NCI-H1436 (cell line): ENCODE measurements at places on chromosomes 6 and 20.

- peak; percentile 45 for DNase-seq
Measured at GRCh38 chr6:122730775-122731386, 48.6 kb upstream of the FABP7 start.

GRCh38 chr6:138455746-138456400 lies 43.4 kb downstream of the NHSL1 start:
- no peak for DNase-seq

DNA sequence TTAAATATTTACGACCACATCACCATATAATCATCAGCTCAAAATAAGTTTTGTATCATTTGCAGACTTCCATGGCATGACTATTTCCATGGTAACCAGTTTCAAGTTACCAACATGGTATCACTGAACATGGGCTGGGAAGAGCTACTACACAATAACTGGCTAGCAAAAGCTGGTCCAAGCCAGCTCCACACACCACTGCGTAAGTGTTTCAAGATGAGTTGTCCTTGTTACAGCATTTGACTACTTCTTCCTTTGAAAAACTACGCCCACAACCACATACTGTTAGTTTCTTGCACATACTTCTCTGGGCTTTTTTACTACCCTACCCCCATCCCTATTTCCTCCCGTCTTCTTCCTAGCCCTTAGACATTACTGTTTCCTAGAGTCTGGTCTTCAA lies 8.5 kb downstream of the CD164 start:
- no peak for DNase-seq

DNA sequence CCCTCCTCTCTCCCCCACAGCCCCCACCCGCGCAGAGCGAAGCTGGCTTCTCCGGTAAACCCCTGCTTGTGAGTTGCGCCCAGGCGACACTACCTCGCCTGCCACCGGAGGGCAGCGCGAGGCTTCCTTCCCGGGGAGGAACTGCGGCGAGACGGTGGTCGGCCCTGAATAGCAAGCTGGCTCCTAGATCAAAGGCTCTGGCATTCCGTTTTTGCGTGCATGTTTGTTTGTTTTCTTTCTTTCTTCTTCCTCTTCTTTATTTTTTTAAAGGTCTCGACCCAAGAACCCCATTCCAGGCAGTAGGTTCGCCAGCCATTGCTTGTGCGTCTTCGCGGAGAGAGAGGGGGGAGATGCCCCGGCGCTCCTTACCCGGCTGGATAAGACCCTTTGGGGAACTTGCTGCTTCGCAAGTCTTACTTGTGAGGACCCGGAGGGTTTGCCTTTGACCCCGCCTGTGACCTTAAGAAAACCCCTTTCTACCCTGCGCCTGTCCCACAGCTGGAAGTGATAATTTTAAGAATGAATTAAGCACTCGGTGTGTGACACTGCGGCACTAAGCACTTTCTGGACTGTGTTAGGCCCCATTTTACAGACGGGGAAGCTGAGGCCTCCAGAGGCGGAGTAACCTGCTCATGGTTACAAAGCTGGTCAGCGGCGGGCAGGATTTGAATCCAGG lies 92.7 kb upstream of the SIRPA start:
- DNase-seq, result peak; percentile 11

DNA sequence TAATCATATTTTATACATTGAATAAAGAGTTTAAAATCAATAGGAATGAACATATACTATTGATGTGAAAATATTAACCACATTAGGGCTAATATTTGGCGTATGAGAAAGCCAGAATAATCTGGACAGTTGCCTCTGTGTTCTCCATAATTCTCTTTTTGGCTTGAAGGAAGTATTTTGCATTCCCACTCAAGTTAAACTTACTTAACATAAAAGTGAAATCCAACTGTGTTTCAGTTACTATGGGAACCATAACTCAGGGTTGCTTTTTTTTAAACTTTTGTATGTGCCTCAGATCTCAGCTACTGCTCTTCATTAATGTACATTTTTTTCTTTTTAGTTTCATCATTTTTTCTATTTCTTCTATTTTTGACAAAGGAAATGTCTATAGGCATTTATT lies 479.8 kb downstream of the NKAIN2 start:
- no peak for DNase-seq

GRCh38 chr6:167944130-167944529 lies 53.3 kb upstream of the KIF25 start:
- no peak for DNase-seq

- peak; percentile 9 for DNase-seq
Measured at GRCh38 chr20:50551288-50551687, 41.1 kb downstream of the PTPN1 start.

DNA sequence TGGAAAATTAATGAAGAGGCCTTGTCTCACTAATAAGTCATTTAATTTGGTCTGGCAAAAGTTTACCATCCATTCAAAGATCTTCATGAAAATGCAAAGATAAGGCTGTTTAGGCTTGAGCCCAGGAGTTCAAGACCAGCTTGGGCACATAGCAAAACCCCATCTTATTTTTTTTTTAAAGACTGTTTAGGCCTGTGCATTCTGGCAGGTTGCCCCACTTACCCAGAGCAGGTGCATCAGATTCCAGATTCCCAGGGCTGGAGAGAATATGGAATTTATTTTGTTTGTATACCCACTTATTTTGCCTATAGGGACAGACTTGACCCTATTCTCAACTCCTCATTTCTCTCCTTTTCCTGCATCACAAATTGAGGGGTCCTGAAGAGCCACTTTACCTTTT lies 5.7 kb downstream of the FOXO3 start:
- no peak for DNase-seq

GRCh38 chr6:133337308-133337707 lies 96.2 kb downstream of the EYA4 start:
- no peak for DNase-seq

GRCh38 chr6:81876971-81877370 lies 124.5 kb upstream of the TENT5A start:
- DNase-seq, result no peak

- DNase-seq, result peak; percentile 45
Measured at GRCh38 chr20:49541733-49542513, 26.0 kb downstream of the PTGIS start.

- no peak for DNase-seq
Measured at GRCh38 chr6:91487696-91488392, 901.0 kb upstream of the MAP3K7 start.

- no peak for DNase-seq
Measured at GRCh38 chr20:22567944-22568871, 16.2 kb downstream of the FOXA2 start.

DNA sequence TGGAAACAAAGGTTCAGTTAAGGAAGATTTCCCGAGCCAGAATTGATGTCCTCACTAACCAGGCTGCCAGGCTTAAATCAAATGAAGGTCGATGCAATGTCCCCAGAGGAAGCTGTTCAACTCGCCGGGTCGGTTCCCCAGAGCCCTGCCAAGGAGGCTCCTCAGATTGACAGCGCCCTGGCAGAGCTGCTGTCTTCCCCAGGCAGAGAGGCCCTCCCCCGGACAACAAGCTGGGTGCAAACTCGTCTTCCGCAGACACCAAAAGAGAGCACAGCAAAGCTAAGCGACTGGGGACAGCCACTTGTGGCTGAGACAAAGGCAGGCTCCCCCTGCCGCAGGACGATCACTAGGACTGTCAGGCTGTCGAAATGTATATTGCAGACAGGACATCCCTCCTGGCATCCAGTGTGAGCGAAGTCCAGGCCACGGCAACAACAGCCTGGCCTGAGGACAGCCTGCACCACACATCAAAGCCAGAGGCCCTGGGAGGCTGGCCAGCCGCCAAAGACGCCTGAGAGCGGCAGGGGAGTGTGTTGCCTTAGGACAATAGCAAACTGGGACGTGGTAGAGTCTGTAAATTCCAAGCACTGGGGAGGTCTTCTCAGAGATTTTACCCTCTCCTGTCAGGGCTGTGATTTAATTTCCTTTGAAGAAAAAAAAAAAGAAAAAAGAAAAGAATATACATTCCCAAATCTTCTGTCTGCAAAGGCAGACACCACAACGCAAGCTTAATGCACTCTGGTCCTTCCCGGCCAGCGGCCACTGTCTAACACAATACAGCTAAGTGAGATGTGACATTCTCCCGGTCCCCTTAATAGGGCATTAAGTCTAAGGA lies 99.1 kb downstream of the HIVEP2 start:
- DNase-seq, result no peak

DNA sequence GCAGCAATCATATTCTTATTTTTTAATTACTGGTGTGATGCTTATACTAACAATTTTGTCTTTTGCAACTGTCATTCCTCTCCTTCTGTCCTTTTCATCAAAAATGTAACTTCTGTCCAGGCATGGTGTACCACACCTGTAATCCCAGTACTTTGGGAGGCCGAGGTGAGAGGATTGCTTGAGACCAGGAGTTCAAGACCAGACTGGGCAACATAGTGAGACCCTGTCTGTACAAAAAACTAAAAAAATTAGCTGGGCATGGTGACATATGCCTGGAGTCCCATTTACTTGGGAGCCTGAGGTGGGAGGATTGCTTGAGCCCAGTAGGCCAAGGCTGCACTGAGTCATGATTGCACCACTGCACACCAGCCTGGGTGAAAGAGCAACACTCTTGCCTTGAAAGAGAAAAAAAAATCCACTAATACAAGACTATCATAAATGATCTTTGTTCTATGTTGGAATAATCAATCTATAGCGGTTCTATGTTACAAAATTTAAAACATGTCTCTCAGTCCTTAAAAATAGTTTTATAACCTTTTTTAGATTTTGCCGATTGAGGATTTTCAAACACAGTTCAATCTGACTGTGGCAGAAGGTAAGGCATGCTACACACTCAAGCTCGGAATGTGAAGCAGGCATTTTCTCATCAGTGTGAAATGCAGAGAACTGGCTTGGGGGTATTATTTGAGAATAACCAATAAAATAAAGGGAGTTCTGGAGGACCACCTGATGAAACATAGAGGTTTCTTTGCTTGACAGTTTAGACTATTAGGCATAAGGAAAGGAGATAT lies 70.4 kb downstream of the ENPP1 start:
- DNase-seq, result no peak

- DNase-seq, result no peak
Measured at GRCh38 chr20:62609279-62609720, 33.0 kb upstream of the SLCO4A1 start.

DNA sequence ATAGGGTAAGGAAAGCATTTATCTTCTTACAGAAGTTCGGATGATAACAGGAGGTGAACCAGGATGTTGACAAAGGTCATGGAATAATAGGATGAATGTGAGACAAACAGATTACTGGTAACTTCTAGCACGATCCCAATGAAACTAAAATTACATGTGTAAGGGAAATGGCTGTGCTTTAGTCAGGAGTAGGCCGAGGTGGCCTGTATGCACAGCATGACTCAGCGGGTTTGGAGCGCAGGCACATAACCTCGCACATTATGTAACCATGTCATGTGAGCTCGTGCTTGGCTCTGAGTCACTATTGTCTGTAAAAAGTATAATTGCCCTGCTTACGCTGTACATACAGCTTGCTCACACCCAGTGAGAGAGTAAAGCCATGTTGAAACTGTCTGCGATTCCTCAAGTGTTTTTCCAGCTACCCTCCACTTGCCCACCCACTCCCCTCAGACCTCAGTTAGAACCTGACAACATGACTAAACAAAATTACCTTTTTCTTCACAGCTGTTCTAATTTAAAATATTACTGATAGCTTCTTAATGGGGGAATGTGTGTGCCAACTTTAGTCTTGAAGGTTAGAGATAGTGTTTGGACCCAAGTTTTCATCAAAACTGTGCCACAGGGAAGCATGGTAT lies 8.2 kb downstream of the CYB5R4 start:
- DNase-seq, result no peak

GRCh38 chr6:43910149-43910637 lies 140.2 kb downstream of the VEGFA start:
- DNase-seq, result no peak

DNA sequence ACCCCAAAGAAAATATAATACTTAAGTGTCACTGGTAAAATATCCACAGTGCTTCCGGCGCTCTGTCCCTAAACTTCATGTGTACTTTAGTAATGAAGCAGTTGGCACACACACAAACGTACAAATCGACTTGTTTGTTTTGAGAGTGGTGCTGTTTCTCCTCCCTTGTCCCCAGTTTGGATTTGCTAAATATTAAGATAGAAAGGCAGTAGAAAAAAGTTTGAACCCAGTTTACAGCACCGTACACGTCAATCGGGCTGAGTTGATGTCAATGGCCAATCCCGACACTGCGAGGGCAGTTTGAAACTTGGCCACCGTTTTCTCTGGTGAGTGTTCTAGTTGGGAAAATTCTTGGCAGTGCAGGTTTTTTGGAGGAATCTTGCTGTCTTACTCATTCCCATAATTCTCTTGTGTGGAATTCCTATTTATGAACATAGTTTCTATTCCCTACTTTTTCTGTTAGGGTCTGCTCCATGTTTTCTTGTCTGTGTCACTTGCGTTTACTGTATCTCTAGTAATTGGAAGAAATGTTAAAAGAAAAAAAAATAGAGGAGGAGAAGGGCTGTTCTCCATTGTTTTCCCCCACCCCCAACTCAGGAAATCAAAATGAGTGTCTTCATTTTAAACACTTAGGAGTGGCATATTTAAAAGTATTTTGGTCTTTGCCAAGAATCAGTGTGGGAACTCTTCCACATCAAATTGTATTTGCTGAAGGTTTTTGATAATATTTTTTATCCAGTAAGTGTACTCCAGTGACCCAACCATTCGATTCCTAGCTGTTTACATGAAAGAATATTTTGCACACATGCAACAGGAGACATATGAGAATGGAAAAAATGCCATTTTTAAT lies 72.3 kb downstream of the OR2B2 start:
- DNase-seq, result no peak

DNA sequence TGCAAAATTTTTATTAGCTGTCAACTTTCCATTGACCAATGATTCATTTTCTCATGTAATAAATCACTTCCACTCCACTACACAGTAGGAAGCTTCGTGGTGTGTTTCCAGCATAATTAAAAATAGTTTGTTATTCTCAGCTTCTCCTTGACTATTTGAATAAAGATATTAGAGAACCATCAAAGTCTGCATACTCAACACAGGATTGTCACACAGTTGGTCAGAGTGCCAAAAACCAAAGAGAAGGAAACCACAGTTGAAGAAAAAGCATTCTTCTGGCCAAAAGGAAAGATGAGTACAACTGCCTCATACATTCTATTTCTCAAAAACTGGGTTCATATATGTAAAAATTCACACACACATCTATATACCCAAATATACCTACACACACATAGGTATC lies 455.1 kb upstream of the HSF2 start:
- DNase-seq, result no peak

DNA sequence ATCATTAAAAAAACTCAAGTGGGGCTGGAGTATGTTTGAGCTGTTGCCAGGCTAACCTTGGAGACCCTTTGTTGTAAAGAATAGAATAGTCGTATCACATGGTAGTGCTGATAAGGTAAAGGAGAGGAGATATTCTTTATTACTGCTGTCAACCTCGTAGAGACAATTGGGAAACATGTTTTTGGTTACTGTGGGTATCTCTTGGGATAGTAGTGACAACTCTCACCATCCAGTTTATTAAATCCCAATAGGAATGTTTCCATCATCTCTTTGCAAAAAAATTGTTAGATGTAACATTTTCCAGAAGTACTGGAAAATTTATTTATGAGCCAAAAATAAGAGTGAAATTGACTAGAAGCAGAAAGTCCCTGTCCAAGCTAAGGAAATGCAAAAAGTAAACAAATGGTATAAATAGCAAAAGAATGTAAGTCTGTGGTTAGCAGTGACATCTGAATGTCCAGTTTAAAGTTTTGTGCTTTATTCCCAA lies 829.3 kb upstream of the CITED2 start:
- no peak for DNase-seq

GRCh38 chr6:169292338-169293124 lies 38.9 kb upstream of the THBS2 start:
- no peak for DNase-seq
